Activated naive CD4-positive, alpha-beta T cell treated with Interleukin-2 at 50 U/mL for 16 hours (primary cell): ENCODE measurements at places on chromosomes 3 and 15.

- no peak for DNase-seq
Measured at GRCh38 chr3:133992951-133993620, 36.6 kb downstream of the SLCO2A1 start.

GRCh38 chr3:25365636-25366035, 62.4 kb upstream of the RARB start:
- no peak for DNase-seq

GRCh38 chr3:194368918-194369317, 625 bp downstream of the LRRC15 start:
- no peak for DNase-seq

- no peak for DNase-seq
Measured at GRCh38 chr3:152672320-152672649, 162.6 kb upstream of the P2RY1 start.

- no peak for DNase-seq
Measured at GRCh38 chr15:62482785-62483429, 317.8 kb upstream of the C2CD4B start.

- no peak for DNase-seq
Measured at GRCh38 chr3:100423611-100424010, 22.3 kb downstream of the LNP1 start.

DNA sequence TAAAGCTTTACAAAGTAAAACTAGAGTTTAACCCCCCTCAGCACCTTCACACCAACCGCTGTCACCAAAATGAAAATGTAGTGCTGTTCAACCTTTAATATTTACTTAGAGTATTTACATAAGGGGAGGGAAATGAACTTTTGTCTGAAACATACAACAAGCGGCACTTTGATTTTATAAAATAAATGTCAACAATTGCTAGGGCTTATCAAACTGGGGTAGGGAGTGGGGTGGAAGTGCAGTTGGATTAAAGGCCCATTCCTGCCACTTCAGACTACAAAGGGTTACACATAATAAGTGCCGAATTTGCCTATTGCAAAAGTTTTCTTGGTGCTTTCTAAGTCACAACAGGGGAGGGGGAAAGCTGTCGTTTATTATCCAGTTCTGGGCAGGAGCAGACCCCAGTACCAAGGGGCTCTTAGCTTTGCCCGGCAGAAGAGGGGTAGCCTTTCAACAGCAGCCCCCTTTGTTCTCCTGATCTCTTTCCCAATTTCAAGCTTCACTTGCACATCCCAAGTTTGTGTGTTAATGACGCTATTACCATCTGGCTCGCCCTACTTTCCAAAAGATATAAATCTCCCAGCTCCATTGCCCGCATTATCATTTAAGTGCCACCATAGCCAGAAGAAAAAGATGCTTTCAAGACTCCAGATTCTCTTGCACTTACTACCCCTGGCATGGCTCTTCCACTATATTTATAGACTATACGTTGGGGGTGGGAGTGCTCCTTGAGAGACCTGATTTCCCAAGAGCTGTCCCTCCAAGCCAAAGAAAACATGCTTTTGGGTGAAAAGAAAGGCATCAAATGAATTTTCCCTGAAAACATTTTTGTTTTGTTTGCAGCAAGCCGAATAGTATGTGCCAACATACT, 17.0 kb downstream of the SOX2 start:
- no peak for DNase-seq

GRCh38 chr3:127723011-127723567, 50.3 kb downstream of the ABTB1 start:
- no peak for DNase-seq

GRCh38 chr3:180782195-180782984, 103.1 kb upstream of the CCDC39 start:
- DNase-seq = no peak

GRCh38 chr3:183134844-183135243, 27.7 kb downstream of the LAMP3 start:
- DNase-seq = no peak

DNA sequence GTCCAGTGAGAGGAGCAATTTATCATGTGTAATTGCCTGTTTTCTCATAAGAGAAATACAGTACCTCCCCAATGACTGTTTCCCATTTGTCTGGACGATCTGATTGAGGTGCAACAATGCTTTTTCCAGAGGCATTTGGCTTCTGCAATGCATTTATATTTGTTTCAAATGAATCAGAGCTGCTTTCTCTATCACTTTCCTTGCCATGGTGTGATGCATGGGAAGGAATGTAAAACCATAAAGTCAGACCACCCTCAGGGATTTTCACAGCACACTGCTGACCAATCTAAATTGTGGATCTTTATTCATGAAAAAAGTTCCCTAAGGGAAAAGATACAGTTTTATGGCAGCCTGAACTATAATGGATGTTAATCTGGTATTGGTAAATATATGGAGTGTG, 333.0 kb downstream of the ZNF385D start:
- DNase-seq = no peak

- no peak for DNase-seq
Measured at GRCh38 chr3:58723173-58723572, 56.6 kb upstream of the FAM3D start.

- no peak for DNase-seq
Measured at GRCh38 chr3:135499426-135499825, 466.1 kb upstream of the PPP2R3A start.

DNA sequence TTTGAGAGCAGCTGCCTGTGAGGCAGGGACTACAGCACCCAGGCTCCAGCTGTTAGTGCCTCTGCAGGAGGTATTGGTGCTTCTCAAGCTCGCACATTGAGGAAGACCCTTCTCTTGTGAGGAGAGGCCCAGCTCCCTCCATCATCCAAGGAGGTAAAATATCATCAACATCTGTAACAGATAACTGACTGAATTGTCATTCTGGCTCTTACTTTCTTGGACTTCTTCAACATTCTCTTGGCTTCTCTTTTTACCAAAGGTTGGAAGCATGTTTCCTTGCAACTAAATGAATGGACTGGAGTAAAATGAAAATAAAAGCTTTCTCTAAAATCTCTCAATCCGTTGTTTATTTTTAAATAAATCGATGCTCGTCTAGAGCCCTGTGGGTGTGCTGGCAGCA, 53.1 kb upstream of the PXYLP1 start:
- DNase-seq = no peak

DNA sequence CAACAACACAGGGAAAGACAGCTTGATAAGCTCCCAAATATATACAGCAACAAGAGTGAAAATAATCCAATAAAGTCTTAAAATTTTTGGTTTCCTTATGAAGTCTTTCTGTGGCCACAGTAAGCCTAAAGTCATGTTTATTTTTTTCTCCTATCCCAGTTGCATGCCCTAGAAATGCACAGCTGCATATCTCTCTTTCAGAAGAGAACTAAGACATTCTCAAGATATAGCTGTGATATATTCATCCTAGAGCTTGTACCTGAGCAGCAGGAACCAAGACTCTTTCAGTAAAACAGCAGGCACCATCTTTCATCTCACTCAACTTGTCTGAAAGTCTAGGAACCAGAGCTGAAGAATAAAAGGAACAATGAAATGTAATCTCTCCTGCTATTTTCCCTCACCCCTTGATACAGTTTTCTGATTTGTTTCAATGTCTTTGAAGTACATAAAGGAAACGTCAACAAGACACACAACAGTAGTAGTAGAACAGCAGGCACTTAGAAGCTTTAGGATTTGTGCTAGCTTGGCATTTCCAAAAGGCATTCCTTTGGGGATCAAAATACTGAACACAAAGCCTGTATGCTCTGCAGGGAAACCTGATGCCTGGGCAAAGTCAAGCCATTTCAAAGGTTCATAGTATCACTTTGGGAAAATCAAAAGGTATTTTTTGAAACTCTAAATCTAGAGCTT, 536.8 kb downstream of the PYDC2 start:
- DNase-seq = no peak

DNA sequence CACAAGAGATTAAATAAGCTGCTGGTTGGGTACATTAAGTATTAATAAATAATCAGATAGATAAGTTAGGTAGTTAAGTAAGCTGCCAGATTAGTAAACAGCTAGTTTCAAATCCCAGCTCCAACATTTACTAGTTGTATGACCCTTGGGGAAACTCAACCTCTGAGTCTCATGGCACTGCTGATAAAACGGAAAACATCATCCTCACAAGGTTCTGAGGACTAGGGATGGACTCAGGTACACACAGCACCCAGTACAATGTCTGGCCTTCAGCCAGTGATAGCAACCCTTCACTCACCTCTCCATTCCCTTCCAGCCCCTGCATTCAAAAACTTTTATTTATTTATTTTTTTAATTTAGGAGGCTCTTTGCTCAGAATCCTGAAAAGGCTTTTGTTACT, 32.3 kb downstream of the B3GNT5 start:
- DNase-seq = no peak

GRCh38 chr15:38547255-38547997, 17.2 kb downstream of the RASGRP1 start:
- DNase-seq = no peak

- no peak for DNase-seq
Measured at GRCh38 chr15:77195586-77195985, 124.7 kb upstream of the TSPAN3 start.

GRCh38 chr3:148075771-148076716, 621.7 kb upstream of the AGTR1 start:
- DNase-seq = no peak

DNA sequence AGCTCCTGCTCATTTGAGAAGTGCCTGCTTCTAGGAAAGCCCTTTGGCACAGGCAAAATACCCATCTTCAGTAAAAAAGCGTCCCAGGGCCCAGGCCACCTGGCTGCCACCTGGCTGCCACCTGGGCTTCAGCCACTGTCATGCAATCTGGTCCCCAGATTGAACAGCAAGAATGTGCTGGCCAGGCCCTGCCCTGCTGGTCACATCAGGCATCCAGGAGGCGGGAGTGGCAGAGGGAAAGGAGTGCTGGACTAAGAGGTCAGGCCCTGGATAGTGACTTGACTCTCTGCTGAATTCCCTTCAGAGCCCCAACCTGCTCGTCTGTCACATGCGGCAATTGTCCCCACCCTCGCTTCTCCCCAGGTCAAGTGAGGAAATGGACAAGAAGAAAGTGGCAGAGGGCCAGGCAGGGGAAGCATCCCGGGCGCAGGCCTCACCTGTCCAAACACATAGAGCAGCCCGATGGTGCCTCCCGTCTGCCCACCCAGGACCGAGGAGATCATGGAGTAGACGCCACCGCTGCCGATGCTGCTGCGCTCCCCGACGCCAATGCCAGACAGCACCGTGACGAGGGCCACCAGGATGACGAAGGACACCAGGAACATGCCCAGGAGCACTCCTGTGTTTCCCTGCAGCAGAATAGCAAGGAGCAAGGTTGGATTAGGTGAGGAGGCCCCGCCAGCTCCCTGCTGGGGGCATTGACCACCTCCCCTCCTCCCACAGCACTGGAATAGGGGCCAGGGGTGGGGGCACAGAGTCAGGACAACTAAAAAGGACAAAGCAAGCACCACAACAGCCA, 25.5 kb downstream of the SLC12A8 start:
- no peak for DNase-seq

DNA sequence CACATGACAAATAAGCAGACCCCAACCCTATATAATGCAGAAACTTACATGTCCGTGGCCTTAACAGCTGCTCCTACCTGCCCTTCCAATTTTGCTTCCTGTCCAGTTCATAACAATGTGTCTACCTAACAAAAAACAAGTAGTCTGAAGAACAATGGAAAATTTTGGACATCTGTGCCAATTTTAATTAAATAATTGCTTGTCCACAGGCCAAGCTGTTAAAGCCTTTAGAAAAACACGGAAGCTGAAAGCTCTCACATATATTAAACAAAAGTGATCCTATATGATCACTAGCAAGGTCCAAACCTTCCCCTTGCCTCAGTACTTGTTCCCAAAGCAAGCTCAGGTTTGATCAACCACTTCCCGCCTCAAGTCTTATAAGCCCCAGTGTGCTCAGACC, 37.1 kb downstream of the MAGI1 start:
- DNase-seq = no peak
